CD4-positive, CD25-positive, alpha-beta regulatory T cell (primary cell): ENCODE measurements at places on chromosomes 6 and 20. TPM values are rescaled to one million over a fixed set of nuclear protein-coding genes. Genes with fewer than 3 reads are reported as not detected.

Gene RIPPLY2
- not detected for polyA plus RNA-seq

Gene HACE1
- polyA plus RNA-seq: 6.3 TPM

Gene B3GAT2
- polyA plus RNA-seq: 0.16 TPM

Gene CNKSR3
- polyA plus RNA-seq: not detected

Gene CBFA2T2
- 12.3 TPM for polyA plus RNA-seq

Gene TFAP2D
- polyA plus RNA-seq: not detected

Gene CST1
- polyA plus RNA-seq: not detected

Gene MUC21
- not detected for polyA plus RNA-seq

Gene GPR6
- polyA plus RNA-seq: not detected

Gene ID4
- polyA plus RNA-seq: not detected

Gene TFAP2C
- polyA plus RNA-seq: not detected

Gene ZC3H12D
- 10.3 TPM for polyA plus RNA-seq

Gene CCDC170
- not detected for polyA plus RNA-seq

Gene SLC4A11
- not detected for polyA plus RNA-seq

Gene ULBP3
- 0.72 TPM for polyA plus RNA-seq

Gene HS3ST5
- not detected for polyA plus RNA-seq
